Activated naive CD8-positive, alpha-beta T cell treated with anti-CD3 and anti-CD28 coated beads, Interleukin-2, amount 50 U/mL, for 16 hours (primary cell): ENCODE measurements at places on chromosomes 2 and 18.

GRCh38 chr2:42052702-42053481 lies 5.1 kb downstream of the PKDCC start:
- no peak for DNase-seq

DNA sequence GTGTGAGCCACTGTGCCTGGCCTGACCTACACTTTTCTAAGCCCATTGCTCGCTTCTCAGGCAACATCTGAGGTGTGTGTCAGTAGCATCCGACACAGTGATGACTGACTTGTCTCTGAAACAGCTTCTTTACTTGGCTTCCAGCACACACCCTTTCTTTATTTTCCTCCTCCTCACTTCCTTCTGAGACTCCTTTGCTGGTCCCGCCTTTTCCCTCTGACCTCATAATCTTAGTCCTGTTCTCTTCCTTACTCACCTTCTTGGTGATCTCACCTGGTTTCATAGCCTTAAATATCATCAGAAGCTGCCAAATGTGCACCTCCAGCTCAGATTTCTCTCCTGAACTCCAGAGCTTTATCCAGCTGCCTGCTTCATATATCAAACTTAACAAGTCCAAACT lies 66.6 kb upstream of the PELI1 start:
- DNase-seq, result no peak

GRCh38 chr2:134261398-134262131 lies 7.7 kb downstream of the MGAT5 start:
- DNase-seq, result no peak

DNA sequence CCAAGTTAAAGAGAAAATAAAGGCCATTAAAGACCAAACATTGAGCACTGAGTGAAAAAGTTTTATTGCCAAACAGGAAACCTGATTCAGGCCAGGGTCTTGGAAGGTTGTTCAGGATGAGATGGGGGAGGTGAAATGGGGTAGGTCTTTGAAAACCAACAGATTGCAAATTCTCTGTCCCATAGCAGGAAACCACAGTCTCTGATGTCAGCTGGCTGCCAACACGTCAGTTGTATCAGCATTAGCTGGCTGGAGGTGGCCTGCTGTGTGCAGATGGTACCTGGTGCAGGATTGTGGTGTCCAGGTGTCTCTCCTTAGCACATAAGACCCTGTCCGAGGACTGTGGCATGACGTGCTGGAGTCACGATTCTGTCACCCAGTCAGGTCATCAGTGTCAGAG lies 106.3 kb downstream of the MSH2 start:
- no peak for DNase-seq

DNA sequence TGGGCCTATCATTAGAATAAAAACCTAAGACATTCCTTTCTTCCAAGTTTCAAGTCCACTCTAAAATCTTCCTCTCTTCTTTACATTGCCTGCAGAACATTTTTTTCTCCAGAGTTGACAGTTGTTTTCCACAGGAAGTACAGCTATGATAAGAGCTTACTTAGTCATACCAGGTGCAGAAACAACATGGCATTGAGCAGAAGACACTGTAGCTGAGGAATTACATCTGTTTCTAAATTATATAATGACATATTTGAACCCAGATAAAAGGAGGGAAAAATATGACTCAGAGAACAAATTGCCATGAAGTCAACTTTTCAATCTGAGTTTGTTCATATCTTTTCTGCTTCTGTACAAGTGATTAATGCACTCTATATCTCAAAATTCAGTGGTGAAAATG lies 30.2 kb downstream of the CMPK2 start:
- no peak for DNase-seq

DNA sequence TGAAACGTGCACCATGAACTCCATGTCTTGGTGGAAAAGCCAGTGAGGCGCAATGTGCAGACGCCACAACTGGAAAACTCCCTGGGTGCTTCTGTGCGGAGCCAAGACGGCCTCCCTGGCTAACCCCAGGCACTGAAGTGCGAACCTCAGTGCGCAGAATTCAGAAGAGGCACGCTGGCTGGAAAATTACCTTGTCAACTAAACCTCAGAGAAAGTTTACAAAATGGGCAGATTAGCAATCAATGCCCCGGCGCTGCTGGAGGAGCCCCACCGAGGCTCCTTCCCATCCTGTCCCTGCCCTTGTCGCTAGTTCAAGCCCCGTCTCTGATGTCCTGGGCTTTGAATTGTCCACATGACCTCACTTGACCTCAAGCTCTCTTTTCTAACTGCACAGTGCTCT lies 22.2 kb downstream of the SNORC start:
- DNase-seq, result no peak

- no peak for DNase-seq
Measured at GRCh38 chr2:218252509-218253231, 8.1 kb upstream of the GPBAR1 start.

GRCh38 chr2:130393318-130393910 lies 37.6 kb downstream of the PTPN18 start:
- no peak for DNase-seq

DNA sequence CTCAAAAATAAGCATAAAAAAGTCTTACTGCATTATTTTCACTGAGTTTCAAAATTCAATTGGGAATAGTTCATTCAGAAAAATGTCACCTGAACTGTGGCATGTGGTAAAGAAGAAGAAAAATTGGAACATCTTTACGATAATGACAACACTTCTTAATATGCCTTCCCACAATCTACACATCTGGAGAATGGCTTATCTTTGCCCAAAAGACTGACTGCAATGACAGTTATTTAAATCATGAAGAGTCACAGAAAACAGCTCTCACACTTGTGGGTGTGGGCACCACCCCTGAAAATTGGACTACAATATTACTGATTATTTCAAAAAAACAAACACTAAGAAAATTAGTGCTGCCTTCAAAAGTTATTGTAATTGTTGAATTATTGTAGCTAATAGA lies 152.3 kb downstream of the USP34 start:
- no peak for DNase-seq

GRCh38 chr18:48173557-48173956 lies 235.6 kb downstream of the ZBTB7C start:
- no peak for DNase-seq

GRCh38 chr2:77191665-77192064 lies 330.5 kb downstream of the LRRTM4 start:
- DNase-seq, result no peak

DNA sequence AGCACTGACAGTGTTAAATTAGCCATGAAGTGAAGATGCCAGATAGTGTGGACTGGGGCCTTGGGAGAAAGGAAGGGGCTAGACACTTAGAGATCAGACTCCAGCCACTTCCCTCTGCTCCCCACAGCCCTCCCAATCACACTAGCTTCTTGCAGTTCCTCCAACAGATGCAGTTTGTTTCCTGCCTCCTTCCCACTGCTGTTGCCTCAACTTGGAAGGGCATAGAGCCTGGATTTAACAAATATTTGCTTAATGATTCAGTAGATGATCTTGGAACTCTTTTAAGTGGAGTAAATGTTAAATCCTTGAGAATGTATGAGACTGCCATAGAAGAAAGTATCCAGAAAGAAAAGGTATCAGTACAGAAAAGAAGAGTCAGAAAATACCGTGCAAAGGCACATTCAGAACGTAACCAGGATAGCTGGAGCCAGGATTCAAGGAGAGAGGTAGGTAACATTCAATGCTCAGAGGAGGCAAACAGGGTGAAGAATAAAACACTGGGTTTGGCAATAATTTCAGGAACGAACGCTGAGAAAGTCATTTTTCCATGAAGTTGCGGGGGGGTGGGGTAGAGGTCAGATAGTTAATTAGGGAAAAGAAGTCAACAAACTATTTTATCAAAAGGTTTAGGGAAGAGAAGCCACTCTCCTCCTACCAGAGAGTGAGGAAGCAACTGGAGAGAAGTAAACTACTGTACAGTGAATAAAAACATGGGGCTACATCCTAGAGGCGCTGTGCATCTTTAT lies 1.3 kb upstream of the BZW1 start:
- no peak for DNase-seq

- DNase-seq, result no peak
Measured at GRCh38 chr2:167383610-167384194, 495.4 kb downstream of the XIRP2 start.

GRCh38 chr18:29644276-29644675 lies 1398.3 kb downstream of the DSC3 start:
- DNase-seq, result no peak

DNA sequence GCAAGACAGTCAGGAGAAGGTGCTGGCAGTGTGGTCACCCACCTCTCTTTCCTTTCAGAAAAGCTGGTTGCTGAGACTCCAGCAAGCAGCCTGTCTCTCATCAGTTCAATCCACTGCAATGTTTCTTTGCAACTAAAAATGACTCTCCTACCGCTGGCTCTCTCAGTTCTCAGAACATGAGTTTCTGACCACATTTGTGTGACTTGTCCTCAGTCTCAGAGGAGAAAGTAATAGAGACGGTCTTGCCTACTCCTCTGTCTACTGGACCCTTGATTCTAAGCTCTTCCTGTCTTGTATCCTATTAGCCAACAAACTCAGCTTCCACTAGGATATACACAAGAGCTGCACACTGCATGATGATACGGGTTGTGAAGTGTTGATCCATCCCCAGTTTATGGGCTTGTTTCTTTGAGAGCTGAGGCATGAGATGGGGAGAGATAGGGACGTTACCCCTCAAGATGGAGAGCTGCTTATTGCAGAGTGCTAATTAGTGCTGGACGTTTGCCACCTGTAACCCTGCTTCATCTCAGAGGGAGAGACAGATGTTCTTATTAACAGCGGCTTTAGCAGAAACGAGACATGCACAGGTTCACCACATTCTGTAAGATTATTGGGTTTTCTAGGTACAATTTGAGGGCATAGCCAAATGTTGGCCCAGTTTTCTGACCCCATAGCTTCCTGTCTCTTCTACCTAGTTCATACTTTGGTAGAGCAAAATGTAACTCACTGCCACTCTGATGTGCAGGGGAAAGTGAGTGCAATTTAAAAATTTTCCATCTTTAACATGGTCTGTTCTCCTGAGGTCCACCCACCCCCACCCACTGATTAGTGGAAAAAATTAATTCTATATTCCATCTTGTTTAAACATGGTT lies 32.4 kb upstream of the YWHAQ start:
- DNase-seq, result no peak

GRCh38 chr2:119592436-119592835 lies 48.2 kb downstream of the CFAP221 start:
- DNase-seq, result no peak

GRCh38 chr2:59223742-59224141 lies 982.6 kb upstream of the FANCL start:
- DNase-seq, result no peak

DNA sequence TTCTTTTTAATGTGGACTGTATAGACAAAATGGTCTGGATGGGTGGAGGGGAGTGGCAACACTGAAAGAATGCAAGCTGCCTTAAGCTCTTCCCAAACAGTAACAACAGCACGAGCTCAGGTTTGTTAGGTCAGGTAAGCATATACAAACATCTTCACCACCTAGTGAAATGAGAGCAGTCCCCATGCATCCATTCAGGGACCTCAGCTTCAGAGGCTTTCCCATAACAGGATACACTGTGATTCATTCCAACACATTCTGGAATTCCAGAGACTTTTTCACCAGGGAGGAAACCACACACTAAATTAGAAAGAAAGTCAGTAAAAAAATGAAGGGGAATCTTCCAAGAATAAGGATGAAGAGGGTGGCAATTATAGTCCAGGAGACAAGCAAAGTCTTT lies 50.4 kb upstream of the BZW1 start:
- DNase-seq, result no peak

GRCh38 chr2:96864343-96865091 lies 5.4 kb downstream of the SEMA4C start:
- no peak for DNase-seq

DNA sequence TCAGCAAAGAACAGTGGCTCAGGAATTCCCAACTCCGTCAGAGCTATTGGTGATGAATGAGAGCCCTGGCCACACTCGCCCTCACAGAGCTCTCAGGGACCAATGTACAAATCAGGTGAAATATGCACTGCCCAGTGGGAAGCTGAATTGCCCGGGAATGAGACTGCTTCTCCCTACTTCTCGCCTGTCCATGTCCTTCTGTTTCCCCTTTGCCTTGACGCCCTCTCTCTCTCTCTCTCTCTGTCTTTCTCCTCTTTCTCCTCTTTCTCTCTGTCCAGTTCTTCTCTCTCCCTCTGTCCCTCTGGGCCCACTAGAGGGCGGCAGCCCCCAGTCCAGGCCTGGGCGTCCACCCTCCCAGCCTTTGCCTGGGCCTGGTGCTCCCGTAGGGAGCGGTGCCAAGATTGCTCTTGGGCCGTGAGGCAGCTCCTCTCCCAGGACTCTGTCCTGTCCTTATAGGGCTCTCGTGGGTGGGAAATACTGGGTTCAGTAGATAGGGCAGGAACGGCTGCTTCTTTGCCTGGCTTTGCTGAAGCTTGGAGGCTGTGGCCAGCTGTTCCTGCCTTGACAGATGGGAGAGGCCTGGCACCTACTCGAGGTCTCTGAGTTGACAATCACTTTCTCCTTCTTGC lies 28.4 kb upstream of the PUM2 start:
- DNase-seq, result no peak

- DNase-seq, result no peak
Measured at GRCh38 chr2:38095996-38096861, 20.3 kb upstream of the CYP1B1 start.

- DNase-seq, result no peak
Measured at GRCh38 chr2:211416373-211416772, 860.0 kb downstream of the CPS1 start.
